ENCODE measurements at places on chromosomes 12 and 14. TPM values are rescaled to one million over a fixed set of nuclear protein-coding genes. Genes with fewer than 3 reads are reported as not detected.

The HOXC12 gene
- total RNA-seq: under 0.01 TPM

The CCDC198 gene
- total RNA-seq: not detected

The HRK gene
- total RNA-seq: under 0.01 TPM

The TMEM63C gene
- total RNA-seq: 0.72 TPM

The KRT82 gene
- total RNA-seq: not detected
